ENCODE measurements at places on chromosomes 6 and 20. TPM values are rescaled to one million over a fixed set of nuclear protein-coding genes. Genes with fewer than 3 reads are reported as not detected.

- no peak for DNase-seq
Measured at GRCh38 chr6:161027385-161027784, 35.8 kb downstream of the MAP3K4 start.

- no peak for DNase-seq
Measured at GRCh38 chr6:3746119-3746691, 5.3 kb downstream of the PXDC1 start.

GRCh38 chr6:4299476-4299875 lies 164.1 kb upstream of the ECI2 start:
- no peak for DNase-seq

GRCh38 chr6:102679865-102680264 lies 1286.4 kb downstream of the GRIK2 start:
- DNase-seq = no peak

DNA sequence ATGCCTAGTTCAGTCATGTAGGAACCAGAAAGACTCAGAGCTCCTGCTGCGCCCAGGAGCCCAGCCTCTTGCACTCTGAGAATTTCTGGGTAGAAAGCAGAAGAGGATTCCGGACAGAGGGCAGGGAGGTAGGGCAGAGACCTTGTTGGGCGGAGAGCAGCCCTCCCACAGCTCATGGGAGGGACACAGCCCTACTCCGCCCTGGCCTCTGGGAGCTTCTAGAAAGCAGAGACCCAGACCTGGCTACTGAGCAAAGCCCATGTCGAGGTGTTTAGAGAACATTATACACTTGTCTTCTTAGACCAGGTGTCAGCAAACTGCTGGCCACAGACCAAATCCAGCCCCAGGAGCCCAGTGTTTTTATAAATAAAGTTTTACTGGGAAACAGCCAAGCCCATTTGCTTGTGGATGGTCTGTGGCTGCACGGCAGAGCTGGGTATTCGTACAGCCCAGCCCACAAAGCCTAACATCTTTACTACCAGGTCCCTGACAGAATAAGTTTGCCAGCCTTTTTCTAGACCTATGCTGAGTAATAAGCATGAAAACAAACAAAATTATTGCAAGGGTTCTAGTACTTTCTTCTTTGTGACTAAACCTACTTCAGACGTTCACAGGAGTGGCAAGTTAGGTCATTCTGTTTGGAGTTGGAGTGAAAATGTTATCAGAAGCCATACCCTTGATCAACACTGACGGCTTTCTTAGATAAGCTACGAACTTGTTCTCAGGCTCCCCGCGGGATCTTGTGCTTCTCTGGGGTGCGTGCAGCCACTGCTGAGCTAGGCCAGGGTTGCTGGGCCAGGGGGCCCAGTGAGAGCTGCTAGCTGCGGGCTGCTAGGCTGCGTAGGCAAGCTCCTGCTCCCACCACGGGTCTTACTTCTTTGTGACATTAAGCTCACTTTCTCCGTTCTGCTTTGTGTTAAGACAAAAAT lies 235.1 kb upstream of the FOXQ1 start:
- no peak for DNase-seq

- peak; percentile 63 for DNase-seq
Measured at GRCh38 chr6:27757307-27757706, 154.9 kb downstream of the OR2B2 start.

EDN1 gene
- total RNA-seq = 1.0 TPM

- DNase-seq = no peak
Measured at GRCh38 chr20:46400253-46400652, 6.2 kb downstream of the ELMO2 start.

HLA-DRB1 gene
- total RNA-seq = 33.4 TPM

DNA sequence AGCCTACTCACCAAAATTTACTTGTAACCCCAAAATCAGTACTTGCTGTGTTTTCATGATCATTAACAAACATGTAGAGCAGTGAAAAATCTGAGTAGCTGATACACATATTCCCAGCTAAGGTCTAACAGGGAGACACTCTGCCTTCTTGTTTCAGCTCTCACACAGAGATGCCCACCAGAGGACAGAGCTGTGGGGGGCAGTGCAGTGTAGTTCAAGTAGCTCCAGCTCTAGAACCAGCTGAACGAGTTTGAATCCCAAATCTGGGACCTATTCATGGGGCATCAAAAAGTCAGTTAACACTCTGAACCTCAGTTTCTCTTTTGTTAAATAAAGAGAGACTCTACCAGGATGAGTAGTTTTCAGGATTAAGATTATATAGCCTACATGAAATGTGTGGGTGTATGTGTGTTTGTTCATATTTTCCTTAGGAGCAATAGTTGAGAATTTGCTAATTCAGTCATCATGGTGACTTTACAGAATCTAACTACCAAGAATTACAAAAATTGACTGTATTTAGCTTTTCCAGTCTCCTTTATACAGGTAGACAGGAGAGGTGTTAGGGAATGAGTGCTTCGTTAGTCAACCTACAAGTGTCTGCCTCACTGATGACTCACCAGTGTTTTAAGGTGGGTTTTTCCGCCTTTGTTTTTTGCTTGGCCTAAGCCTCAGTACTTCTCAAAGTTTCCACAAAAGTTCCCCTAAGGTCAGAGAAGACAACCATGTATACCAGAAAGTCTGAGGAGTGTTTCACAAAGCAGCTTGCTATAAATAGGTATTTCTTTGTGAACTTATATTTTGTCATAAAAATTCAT lies 164.0 kb upstream of the RUNX2 start:
- no peak for DNase-seq

LY6G6F gene
- not detected for total RNA-seq

CHRNA4 gene
- not detected for total RNA-seq

- no peak for DNase-seq
Measured at GRCh38 chr6:68158256-68158655, 476.8 kb upstream of the ADGRB3 start.

DNA sequence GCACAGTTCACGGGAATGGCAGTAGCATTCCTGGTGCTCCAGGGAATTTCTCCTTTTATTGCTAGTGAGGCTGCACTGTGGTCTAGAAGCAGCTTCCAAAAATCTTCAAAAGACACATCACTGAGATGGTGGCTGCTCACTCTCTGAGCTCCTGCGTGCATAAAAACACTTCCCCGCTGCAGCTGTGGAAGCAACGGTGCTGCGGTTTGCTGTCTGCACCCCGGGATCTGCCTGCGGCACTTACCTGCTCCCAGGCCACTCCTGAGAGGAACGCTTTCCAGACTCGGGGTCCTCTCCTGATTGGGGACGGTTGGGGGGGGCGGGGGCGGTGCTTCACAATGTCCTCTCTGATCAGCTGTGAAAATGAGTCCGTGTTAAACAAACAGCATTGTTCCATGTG lies 77.9 kb downstream of the TMEM242 start:
- DNase-seq = no peak

- no peak for DNase-seq
Measured at GRCh38 chr6:17415321-17415720, 21.9 kb downstream of the CAP2 start.

- no peak for DNase-seq
Measured at GRCh38 chr6:23483896-23484295, 642.1 kb upstream of the NRSN1 start.

GRCh38 chr6:40986364-40986763 lies 52.7 kb downstream of the UNC5CL start:
- DNase-seq = no peak

GRCh38 chr6:127859956-127860355 lies 40.9 kb downstream of the THEMIS start:
- no peak for DNase-seq

SAMHD1 gene
- 74.6 TPM for total RNA-seq

DNA sequence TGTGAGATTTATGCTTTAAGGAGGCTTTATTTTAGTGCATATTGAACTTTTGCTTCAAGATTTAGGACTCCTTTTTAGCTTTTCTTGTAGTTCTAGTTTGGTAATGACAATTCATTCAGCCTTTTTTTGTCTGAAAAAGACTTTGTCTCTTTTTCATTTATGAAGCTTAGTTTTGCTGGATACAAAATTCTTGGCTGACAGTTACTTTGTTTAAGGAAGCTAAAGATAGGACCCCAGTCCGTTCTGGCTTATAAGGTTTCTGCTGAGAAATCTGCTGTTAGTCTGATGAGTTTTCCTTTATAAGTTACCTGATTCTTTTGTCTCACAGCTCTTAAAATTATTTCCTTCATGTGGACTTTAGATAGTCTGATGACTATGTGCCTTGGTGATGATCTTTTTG lies 142.8 kb upstream of the B3GAT2 start:
- no peak for DNase-seq

- no peak for DNase-seq
Measured at GRCh38 chr20:17655286-17655651, 26.8 kb downstream of the RRBP1 start.

- no peak for DNase-seq
Measured at GRCh38 chr6:31120151-31120915, at the start of gene CDSN. Gene CDSN, minus strand, starts transcription at chr6:31120446. Its CDS starts 27 bp downstream, at chr6:31120419.

GRCh38 chr6:149830731-149831307 lies 33.3 kb downstream of the LRP11 start:
- DNase-seq = no peak

GRCh38 chr6:56040889-56041301 lies 165.5 kb upstream of the BMP5 start:
- no peak for DNase-seq

GRCh38 chr6:20409427-20409971 lies 7.8 kb downstream of the E2F3 start:
- no peak for DNase-seq

DNA sequence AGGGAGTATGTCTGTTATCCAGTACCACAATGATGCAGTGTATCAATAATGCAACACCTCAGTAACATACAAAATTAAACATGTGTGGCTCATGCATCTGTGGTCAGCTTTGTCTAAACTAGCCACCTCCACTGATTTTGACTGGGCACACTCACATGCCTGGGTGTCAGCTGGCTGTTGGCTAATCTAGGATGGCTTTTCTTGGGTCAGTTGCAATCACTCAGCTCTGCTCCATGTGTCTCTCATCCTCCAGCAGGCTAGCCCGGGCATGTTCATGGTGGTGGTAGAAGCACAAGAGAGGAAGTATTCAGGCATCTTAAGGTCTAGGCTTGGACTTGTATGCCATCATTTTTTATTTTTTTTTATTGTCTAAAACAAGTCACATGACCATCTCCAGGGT lies 59.3 kb upstream of the JAG1 start:
- no peak for DNase-seq

- peak; percentile 74 for DNase-seq
Measured at GRCh38 chr6:109454496-109455436, 806 bp downstream of the MICAL1 start.

CALHM4 gene
- not detected for total RNA-seq
